ENCODE measurements at places on chromosomes 2 and 18.

DNA sequence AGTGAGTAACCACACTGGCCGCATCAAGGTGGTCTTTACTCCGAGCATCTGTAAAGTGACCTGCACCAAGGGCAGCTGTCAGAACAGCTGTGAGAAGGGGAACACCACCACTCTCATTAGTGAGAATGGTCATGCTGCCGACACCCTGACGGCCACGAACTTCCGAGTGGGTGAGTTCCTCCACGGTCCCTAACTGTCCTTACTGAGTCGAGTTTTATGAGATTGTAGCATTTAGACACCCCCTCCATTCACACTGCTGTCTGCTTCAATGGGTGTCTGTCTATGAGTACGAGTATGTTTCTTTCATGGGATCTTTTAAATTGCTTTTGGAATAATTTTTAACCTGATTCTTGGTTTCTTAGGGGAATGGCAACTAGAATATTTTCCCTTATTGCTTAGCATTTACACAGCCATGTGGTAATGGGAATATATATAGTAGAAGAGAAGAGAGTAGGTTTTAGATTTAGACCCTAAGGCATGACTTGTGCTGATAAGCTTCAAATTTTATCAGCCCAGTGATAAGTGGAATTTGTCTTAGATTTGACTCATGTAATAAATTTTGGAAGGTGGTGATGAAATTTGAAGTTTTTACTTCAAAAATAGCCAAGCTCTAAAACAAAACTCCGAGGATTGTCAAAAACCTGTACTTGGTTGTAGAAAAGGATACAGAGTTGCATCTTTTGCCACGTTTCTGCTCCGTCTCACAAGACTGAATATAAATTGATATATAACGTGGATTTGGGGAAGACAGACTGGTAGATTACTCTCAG lies 188.2 kb downstream of the LTBP1 start:
- no peak for DNase-seq

DNA sequence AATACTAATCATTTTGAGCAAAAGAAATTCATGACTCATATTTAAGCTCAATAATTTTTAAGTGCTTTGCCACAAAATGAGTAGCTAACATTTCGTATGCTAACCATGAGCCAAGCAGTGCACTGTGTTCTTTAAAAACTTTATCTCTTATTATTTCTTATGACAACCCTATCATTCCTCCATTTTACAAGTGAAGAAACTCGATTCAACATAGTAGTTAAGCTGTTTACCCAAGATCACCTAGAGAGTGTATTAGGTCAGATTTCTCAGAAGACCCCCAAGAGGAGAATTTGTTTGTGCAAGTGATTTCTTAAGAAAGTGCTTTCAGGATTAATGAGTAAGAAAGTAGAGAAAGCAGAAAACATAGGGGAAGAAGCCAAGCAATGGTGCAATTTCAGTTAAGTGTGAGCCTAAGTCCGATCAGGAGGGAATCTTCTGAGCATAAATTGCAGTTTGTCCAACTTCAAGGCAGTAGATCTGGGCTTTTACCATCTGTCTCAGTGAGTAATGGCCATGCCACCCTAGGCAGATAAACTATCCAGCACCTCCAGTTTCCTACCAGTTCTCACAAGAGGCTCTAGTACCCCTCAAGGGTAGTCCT lies 202.7 kb downstream of the SCG2 start:
- DNase-seq, result no peak

DNA sequence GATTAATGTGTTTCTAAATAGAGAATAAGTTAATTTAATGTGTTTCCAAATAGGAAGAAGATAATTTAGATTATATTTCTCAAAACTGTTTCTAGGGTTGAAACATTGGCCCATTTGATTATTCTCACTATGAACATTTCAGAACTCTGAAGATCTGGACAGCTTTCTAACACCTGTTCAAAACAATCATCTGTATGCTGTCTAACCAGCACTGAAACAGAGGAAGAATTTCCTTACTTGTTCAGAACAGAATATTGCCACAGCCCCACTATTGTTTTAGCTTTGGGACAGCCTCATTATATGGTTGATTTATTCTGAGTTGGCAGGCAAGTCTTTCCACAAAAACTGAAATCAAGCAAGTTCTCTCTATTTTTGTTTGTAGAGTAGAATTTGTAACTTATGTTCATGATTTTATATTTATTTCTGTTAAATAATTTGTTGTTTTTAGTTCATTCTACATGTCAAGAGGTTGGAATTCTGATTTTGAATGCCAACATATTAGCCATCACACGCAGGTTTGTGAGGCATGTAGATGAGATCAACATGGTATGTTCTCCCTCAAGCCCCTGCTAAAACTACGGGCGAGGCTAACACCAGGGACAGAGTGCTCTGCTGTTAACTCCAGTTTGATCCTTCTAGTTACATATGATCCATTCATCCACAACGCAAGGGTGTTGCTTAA lies 11.2 kb downstream of the IL18RAP start:
- DNase-seq, result no peak

- DNase-seq, result no peak
These were observed 73.8 kb downstream of the KLF7 start for GRCh38 chr2:207091928-207092327.

GRCh38 chr2:137508739-137509384 lies 455.4 kb upstream of the HNMT start:
- no peak for DNase-seq

GRCh38 chr18:37561986-37562385 lies 3.6 kb downstream of the CELF4 start:
- no peak for DNase-seq

- no peak for DNase-seq
These were observed 29.4 kb downstream of the FAM210A start for GRCh38 chr18:13696961-13697360.

GRCh38 chr2:191321861-191322662 lies 76.9 kb downstream of the MYO1B start:
- DNase-seq, result peak; percentile 10

- peak; percentile 85 for DNase-seq
These were observed 55.0 kb downstream of the ANKRD44 start for GRCh38 chr2:197255543-197255942.

DNA sequence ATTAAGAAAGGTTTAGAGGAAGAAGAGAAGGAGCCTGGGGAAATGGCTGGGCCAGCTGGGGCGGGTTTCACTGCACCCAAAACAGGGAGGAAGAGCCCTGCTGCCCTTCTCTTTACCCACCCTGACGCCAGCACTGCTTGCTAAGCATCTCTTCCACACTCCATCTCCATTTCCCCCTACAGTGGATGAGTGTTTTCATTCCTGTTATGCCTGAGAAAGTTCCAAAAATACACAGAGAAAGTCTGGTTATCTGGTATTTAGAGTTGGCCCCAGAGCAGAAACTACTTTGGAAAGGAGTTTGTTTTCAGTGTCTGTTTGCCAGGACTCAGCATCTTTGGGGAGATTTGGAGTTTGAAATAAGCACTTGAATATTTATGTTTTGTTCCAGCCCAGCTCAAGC lies 451.0 kb downstream of the SLC4A3 start:
- DNase-seq, result no peak

GRCh38 chr18:73749304-73749703 lies 398.3 kb downstream of the FBXO15 start:
- no peak for DNase-seq

DNA sequence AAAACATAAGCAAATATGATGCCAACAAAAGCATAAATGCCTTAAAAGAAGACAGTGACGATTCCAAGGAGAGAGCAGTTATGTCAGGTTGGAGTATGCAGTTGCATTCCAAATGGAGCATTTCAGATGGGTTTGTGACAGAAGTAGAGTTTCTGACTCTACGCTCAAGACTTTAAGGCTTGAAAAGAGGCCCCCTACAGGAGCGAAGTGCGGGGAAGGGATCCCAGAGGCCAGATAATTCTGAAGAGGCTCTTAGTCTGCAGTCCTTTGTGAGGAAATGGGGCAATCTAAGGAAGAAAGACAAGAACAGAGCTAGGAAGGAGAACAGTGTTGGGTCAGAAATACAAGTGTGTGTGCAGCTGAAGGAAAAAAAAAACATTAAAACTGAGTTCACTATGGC lies 95.5 kb downstream of the ZNF521 start:
- no peak for DNase-seq

- DNase-seq, result no peak
These were observed 175.8 kb upstream of the PIEZO2 start for GRCh38 chr18:11324956-11325882.

GRCh38 chr18:24657444-24657842 lies 197.0 kb downstream of the HRH4 start:
- DNase-seq, result no peak

DNA sequence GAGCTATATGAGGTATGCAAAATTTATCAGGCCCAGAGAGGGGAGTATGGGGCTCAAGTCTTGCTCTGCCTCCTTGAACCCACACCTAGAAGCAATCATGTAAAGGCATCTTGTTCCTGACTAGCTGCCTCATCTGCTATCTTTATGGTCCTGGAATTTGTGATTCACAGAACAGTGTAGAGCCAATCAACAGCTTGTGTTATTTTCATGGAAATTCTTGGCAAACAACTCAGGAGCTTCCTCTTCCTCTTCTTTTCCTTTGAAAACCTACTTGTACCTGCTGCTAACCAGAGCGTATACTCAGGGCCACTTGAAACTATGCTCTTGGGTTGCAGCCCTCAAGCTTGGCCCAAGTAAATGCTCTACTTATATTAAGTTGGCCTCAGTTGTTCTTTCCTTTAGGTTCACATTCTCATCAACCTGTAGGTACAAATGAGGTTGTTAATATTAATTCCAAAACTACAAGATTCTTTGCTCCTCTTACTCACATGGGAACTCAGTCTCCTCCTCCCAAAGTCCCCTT lies 3.5 kb upstream of the NOSTRIN start:
- DNase-seq, result no peak

DNA sequence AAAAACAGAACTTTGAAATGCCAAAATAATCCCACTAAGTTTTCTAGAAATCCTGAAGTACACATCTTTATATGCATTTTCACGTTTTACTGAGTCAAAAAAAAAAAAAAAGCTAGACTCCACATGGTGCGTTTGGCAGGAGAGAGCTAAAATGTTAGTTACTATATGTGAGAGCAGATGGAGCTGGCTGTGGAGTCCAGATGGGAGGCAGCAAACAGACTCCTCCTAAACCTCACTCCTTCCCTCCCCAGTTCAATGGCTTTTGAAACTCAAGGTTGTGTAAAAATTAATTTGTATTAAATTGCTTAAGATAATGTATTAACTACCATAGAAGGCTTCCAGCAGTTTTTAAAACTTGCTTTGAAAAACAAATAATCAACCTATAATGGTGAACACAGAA lies 248.8 kb downstream of the AGPS start:
- DNase-seq, result no peak

GRCh38 chr18:10776493-10776892 lies 250.7 kb downstream of the NAPG start:
- DNase-seq, result no peak

DNA sequence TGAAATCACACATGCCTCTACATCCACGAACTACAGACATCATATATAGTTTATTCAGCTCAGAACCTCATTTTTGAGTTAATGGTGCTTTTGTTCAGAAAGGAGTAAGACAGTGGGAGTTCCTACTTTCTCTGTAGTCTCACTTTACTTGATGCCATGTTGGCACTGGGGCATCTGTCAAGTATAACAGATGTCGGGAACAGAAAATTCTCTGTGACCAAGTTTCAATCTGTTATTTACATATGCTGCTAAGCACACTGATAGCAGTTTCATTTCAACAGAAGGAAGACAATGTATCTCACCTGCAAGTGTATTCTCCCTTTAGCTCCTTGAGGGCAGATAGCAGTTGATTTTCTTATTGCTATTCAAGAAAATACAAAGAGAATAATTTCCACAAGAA lies 774.1 kb downstream of the METTL4 start:
- DNase-seq, result no peak

DNA sequence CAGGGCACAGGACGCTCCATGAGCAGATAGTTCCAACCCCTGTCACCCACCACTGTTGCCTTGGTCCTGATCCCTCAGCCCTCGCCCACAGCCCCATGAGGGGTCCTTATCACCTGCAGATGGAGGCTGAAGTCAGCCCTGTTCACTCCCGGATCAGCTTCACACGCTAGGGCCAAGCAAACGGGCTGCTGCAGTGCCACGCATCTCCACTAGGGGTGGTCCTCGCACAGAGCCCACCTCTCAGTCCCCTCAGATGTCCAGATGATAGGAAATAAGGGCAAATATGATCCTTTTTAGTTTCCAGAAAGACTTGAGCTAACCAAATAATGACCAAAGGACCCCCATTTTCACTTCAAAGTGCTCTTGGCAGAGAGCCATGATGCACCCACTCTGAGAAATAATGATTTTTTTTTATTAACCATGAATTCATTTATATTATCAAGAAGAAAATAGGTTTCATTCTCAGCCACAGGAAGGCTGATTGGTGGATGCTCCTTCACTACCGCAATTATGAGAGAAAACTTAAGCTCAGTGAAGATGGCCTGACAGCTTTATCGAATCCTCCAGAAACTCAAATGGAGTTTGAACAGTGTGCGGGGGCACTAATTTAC lies 71.9 kb upstream of the KLHL29 start:
- peak; percentile 56 for DNase-seq

DNA sequence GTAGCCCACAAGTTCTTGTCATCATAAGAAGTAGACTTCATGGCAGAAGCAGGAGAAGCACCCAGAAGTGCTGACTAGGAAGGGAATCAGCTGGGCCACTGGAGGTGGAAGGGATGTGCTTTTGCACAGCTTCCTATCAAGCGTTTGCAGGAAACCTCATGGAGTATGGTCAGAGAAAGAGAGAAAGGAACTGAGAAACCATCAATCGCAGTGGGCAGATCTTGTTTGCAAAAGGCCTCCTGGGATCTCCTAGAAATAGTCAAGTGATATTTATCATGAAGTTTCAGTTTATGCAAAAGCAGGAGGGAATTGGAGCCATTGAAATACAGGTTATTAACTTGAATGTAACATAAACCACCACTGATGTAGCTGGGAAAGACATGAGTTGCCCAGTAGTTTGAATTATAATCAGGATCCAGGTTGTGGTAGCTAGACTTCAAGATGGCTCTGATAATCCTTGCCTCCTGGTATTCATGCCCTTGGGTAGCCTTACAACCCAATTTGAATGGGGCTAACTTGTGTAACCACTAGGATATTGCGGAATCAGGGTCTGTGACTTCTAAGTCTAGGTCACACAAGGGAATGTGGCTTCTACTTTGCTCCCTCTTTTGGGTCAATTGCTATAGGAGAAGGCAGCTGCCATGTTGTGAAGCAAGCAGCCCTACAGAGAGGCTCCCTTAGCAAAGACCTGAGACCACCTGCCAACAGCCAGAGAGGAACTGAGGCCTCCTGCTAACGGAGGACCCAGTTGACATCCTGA lies 69.8 kb upstream of the TCF4 start:
- DNase-seq, result no peak

- DNase-seq, result no peak
These were observed 721.2 kb downstream of the GALR1 start for GRCh38 chr18:77970814-77971213.

Measured in activated naive CD8-positive, alpha-beta T cell treated with anti-CD3 and anti-CD28 coated beads, Interleukin-2, amount 50 U/mL, for 24 hours (primary cell).